ENCODE measurements at places on chromosomes 6 and 20.
A peak's percentile ranks its signal among the peaks of the same experiment; 100 is the strongest.

DNA sequence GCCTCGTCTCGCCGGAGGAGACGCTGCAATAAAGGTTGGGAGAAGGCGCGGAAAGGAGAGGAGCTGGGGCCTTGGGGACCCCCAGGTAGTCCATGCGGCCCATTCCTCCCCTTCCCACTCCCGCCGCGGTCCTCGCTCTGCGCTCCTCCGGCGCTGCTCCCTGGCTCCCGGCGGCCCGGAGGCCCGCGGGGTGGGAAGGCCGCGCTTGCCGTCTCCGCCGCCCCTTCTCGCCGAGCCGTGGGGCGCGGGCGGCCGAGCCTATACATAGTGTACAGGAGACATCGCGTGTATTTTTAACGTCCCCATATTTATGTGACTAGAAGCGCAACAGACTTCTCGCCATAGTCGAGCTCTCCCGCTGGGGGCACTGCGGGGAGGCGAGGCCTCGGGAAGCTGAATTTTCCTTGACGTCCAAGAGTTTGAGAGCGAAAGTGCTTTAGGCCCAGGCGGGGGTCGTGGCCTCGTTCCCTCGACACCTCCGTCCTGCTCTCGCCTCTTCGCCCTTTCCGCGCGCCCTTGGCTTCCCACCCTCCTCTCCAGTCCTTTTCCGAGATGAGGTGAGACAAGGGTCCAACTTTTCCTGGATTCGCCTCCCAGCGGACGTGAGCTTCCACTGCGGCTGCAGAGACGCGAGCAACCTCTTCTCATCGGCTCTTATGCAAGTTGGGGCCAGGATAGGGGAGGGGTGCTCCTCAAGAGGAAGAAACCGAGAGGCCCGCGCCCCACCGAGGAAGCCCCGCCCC lies 29.0 kb downstream of the SLC12A5 start:
- peak; percentile 46 for DNase-seq

GRCh38 chr20:4060856-4061695 lies 45.7 kb upstream of the RNF24 start:
- no peak for DNase-seq

GRCh38 chr6:132548746-132549463 lies 3.6 kb upstream of the TAAR8 start:
- no peak for DNase-seq

DNA sequence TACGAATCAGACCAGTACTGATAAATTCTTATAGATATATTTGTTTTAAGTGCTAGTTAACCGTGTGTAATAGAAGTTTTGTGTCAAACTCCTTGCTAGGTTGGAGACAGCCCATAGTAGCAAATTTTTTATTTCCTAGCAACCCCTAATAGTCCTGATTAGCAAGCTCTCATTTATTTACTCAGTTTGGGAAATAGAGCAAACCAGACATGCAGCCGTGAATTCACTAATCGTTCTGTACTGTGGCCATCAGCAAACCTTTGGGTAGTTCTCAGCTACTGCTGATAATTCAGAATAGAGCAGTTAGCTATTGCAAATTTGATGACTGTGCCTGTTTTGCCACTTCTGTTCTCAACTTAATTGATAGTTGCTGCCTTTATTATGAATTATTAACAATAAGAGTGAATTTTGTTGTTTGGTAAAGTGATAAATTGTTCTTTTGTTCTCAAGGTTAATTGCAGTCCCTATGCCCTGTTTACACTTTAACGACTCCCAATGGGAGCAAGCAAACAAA lies 215.8 kb downstream of the GRM1 start:
- DNase-seq: no peak

DNA sequence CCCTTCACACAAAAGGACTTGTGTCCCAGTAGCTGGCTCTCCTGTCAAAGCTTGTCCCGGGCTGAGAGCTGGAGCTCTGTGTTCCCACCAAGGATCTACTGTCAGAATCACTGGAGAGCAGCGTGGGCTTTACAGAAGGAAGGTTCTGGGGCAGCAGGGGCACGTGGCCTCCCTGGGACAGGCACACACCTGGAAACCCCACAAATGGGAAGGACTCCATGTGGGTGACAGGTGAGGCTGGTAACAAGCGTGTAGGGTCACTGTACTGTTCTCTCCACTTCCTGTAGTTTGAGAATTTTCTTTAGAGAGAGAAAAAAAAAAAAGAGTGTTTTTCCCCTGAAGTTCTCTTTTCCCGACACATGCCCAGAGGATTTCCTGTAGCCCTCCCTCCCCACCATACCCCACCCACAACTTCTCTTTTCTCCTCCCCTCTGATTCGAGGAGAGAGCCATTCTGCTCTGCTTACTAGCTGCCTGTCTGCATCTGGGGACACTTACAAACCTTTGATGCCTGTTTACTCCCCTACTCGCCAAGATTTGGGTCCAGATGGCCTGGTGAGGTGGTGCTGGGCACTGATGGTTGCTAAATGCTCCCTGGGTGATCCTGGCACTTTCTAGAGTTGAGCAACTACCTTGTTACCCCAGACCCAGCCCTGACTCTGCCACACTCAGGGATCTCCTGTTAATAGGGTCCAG lies 84.1 kb upstream of the SIRPA start:
- DNase-seq: peak; percentile 73

DNA sequence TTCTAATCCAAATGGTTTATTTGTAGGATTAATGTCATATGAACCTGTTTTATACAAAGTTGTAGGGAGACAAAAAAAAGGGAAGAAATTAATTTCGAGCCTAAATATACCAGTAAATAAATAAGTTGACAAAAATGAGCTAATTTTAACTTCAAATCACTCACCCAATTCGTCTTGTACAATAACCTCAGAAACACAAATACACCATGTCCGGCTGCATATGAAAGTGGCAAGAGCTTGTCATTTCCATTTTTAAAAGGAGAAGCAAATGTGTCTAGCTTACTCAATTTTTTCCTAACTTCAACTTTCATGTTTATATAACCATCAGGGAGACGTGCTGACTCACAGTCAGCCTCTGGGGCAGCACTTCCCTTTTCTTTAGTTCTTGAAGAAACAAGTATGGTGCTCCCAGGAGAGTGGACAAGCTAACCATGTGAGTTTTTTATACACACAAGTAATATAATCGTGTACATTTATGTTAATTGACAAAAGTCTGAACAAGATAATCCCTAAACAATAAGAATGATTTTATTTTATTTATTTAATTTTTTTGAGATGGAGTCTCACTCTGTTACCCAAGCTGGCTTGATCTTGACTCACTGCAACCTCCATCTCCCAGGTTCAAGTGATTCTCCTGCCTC lies 55.5 kb upstream of the SGK1 start:
- peak; percentile 81 for DNase-seq

- DNase-seq: no peak
Observed at GRCh38 chr20:37463726-37464494, 57.1 kb upstream of the NNAT start.

- peak; percentile 38 for DNase-seq
Observed at GRCh38 chr6:11824986-11825385, 46.4 kb upstream of the ADTRP start.

GRCh38 chr6:45448417-45449389 lies 71.0 kb upstream of the SUPT3H start:
- no peak for DNase-seq

GRCh38 chr6:93235775-93236174 lies 183.6 kb downstream of the EPHA7 start:
- no peak for DNase-seq

DNA sequence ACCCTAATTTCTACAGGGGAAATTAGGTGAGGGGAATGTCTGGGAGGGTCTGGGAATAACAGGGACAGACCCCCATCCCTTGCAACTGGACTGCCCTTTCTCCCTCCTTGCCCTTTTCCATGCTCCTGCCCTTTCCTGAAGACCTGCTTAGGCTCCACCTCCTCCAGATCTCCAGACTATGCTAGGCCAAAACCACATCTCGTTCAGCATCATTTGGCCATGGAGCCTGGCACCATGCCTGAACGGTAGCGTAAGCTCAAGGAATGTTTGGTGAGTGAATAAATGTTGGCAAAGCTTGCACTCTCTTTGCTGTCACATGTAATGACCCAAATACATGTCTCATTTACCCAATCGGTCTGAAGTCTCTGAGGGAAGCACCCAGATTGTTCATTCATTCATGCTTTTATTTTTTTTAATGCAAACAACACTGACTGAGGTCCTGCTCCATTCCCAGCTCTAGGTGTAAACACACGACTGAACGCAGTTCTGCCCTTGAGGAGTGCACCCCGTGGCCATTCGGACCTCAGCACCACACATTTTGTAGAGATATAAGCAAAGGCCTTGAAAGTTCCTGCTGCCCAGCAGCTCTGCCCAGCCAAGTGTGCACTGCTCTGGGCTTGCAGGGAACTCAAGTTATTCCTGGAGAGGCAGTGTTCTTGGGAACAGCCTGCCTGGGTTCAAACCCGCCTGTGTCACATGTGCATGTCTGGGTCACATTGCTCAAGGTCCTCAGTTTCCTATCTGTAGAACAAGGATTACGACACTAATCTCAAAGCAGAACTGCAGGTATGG lies 1.1 kb upstream of the GRM4 start:
- DNase-seq: peak; percentile 48

- DNase-seq: no peak
Observed at GRCh38 chr6:168711049-168711640, 270.2 kb downstream of the SMOC2 start.

- DNase-seq: no peak
Observed at GRCh38 chr20:53103124-53103523, 131.0 kb downstream of the TSHZ2 start.

- DNase-seq: peak; percentile 39
Observed at GRCh38 chr6:1597924-1598323, 11.8 kb upstream of the FOXC1 start.

GRCh38 chr6:67884442-67884841 lies 750.6 kb upstream of the ADGRB3 start:
- no peak for DNase-seq

DNA sequence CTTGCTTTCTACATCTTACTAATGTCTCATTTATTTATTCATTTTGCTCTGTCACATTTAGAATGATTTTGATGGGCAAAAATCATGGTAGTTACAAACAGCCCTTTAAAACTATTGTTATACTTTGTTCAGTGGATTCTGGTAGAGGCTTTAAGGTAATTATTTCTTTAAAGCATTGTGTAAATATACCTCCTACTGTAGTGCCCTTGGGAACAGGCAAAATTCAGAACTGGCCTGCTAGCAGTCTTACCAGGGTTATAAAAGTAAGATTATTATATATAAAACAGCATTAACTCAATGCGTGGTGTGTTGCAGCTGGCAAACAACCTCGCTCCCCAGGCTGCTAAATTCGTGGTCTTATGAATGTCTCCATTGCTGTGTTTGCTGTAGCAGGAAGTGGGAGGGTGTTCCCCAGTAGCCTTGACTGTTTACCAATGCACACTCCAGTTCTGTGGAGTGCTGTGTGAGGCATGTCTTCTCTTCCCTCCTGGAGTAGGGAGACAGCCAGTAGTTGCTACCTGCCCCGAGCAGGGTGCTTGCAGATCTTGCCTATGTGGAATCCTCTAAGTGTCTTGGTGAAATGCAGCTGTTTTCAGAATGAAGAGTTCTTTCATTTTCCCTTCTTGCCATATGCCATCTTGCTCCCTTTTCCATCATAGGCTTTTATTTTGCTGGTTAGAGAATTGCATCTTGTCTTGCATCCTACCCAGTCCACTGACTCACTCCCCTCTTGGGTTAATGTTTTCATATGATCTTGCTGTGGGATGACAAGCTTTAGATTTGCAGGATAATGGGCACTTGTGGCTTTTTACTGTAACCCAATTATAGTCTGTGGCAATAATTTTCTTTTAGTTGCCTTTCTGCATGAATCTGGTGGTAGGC lies 45.3 kb downstream of the IGF2R start:
- peak; percentile 7 for DNase-seq

GRCh38 chr6:157637941-157638662 lies 184.9 kb upstream of the SNX9 start:
- DNase-seq: no peak

GRCh38 chr6:48826901-48827701 lies 636.0 kb downstream of the MMUT start:
- DNase-seq: peak; percentile 98

DNA sequence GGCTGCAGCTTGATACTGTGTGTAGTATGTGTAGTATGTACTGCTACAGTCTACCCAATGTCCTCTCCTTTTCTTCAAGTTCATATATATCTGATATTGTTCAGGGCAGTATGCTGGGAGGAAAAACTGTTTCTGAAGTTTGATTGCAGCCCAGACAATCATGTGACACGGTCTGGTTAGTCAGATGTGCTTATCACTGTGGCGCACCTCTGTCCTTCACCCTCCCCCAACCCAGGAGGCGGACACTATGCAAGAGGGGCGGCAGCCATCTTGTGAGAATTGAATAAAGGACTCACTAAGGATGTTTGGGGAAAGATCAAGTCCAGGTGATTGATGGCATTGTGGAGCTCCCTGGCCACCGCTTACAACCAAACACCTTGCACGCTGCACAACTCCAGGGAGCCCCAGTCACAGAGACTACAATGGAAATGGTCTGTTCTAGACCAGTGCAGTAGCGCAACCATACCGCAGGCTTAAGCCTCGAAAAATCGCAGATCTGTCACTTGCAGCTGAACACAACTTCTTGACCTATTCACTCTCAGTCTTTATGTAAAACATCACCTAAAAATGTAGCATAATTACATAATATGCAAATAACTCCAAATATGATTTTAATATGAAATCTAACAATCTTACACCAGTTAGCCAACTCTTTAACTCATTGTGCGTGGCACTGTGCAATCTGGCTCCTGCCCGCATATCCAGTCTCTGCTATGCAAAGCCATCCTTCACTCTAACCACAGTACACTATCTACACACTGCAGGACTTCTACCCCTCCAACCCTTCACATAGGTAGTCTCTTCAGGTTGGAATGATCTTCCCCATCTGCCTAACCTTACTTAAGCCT lies 79.3 kb downstream of the VGLL2 start:
- no peak for DNase-seq

DNA sequence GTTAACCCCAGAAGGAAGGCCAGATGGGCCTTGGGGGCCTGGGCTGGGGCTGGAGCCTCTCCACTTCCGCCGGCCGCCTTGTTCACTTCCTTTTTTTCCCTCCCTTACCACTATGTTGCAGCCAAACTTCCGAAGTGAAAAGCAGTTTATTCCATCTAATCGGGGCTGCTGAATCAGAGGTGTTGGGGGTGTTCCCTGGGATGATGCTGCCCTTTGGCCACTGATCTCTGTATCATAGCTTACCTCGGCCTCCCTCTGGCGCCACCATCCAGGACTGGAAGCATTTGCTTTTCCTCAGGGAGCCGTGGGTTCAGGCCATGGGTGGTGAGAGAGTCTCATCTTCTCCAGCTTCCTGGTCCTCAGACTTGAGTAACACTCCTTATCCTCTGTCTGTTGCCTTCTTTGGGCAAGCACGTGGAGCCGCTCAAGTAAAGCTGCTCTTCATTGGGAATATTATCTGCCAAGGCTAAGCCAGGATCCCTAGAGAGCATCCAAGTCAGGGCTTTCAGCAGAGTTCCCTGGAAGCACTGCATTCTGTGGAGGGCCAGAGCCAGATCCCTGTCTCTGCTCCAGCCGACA lies 39.6 kb downstream of the SLX4IP start:
- DNase-seq: no peak

- no peak for DNase-seq
Observed at GRCh38 chr6:151709329-151709728, 98.2 kb upstream of the ESR1 start.

GRCh38 chr20:34365765-34366213 lies 2.7 kb downstream of the ITCH start:
- DNase-seq: no peak

- no peak for DNase-seq
Observed at GRCh38 chr6:12343122-12343439, 52.9 kb downstream of the EDN1 start.

GRCh38 chr6:54132587-54132986 lies 21.3 kb downstream of the MLIP start:
- DNase-seq: no peak

All from fibroblast of skin of right biceps (primary cell).